Stimulated activated CD8-positive, alpha-beta memory T cell treated with anti-CD3 and anti-CD28 coated beads, Interleukin-2, amount 100 ng/mL, for 48 hours (primary cell): ENCODE measurements at places on chromosomes 3 and 15.

DNA sequence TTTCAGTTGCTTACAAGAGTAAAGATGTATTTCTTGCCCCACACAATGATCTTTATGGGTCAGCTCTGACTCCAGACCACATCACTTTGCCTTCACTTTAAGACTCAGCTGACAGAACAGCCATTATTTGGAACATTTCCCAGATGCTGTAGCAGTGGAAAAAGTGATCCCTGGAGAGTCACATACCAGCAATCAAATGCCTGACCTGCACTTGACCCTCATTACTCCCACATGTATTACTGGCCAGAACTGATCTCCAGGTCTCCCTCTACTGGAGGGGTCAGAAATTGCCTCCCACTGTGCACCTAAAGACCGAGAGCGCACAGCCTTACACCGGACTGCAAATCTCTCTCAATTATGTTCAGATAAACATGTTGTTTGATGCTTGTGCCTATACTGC lies 88.6 kb upstream of the ZNF385D start:
- no peak for DNase-seq

GRCh38 chr3:46221391-46221790 lies 13.3 kb upstream of the CCR1 start:
- DNase-seq = no peak

DNA sequence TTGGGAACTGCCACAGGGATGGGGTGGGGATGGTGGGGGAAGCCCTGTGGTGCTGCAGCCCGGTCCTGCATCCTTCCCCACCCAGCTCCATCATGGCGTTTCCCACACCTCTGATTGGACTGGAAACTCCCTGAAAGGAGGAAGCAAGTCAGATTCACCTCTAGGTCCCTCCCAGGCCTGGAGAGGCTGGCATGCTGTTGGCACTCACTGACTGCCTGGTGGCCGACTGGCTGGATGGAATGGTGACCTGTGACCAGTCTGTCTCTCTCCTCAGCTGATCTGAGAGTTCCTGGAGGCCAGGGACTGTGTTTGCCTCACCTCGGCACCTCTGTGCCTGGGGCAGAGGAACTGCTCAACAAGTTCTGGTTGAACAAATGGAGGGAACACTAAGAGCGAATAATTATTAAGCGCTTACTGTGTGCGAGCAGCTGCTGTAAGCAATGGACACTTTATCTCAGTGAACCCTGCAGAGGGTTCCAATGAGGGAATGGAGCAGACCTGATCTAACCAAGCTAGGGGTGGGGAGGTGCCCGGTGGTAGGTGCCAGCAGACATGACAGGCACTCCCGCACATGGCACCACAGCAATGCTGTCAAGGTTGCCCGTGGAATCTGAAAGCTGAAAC lies 3.5 kb upstream of the HHATL start:
- DNase-seq = no peak

- DNase-seq = no peak
Measured at GRCh38 chr15:87477737-87478686, 778.5 kb downstream of the NTRK3 start.

DNA sequence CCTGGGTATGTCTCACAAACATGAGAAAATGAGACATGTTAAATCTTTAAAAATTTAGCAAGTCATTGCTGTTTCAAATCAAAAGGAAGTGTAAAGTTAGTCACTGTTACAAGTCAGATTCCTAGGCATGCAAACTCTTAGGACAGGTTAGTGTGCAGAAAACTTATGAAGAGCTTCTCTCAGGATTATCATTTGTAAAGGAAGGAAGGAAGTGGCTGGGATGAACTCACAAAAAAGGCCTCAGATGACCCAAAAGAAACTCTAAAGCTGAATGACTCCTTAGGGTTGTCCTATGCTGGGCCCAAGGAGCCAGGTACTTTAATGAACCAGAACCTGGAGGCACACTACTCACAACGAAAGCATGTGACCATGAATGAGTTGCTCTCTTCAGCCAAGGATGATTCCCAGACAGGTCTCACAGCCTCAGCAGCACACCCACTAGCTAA lies 25.0 kb downstream of the MSL2 start:
- DNase-seq = no peak

- no peak for DNase-seq
Measured at GRCh38 chr15:35293353-35294130, 208.4 kb upstream of the NANOGP8 start.

- no peak for DNase-seq
Measured at GRCh38 chr3:150110097-150110496, 139.4 kb upstream of the PFN2 start.

GRCh38 chr3:189941125-189941524 lies 179.6 kb downstream of the P3H2 start:
- DNase-seq = no peak

GRCh38 chr15:90552162-90552928 lies 22.6 kb downstream of the CRTC3 start:
- no peak for DNase-seq

GRCh38 chr15:66692808-66693596 lies 9.0 kb upstream of the SMAD6 start:
- DNase-seq = no peak

- peak; percentile 89 for DNase-seq
Measured at GRCh38 chr3:150763122-150763840, at the start of gene SIAH2. TSS of gene SIAH2 (minus strand) at chr3:150763169. CDS start at chr3:150762849, 320 bp downstream.

DNA sequence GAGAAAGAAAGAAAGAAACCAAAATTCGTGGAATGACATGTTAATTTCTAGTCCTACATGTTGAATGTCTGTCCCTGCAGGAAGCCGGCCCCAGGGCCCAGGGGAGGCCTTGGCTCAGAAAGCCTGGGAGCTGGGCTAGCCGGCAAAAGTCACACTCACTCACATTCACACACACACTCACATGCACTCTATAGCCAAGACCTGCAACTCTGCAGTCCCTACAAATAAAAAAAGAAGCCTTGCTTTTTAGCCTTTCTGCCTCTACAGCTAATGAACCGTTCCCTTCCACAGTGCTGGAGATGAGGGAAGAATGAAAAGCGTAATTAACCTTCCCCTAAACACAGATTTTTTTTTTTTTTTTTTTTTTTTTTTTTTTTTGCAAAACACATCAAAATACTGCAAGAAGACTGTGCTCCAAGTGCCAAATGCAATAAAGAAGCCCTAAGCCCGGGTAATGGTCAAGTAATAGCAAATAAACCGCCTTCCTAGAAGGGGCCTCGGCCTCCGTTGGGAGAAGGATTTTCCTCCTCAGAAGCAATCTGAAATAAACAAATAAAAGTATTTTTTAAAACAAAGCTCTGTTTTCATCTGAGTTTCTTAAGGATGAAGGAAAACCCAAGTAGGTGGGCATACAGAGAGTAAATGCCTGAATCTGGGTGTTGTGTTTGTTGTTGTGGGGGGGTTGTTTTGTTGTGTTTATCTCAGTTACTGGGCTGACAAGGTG lies 4.3 kb downstream of the MECOM start:
- no peak for DNase-seq

GRCh38 chr3:64104691-64105111 lies 81.4 kb upstream of the PSMD6 start:
- DNase-seq = no peak

- no peak for DNase-seq
Measured at GRCh38 chr15:84924077-84924731, 39.7 kb downstream of the SLC28A1 start.

DNA sequence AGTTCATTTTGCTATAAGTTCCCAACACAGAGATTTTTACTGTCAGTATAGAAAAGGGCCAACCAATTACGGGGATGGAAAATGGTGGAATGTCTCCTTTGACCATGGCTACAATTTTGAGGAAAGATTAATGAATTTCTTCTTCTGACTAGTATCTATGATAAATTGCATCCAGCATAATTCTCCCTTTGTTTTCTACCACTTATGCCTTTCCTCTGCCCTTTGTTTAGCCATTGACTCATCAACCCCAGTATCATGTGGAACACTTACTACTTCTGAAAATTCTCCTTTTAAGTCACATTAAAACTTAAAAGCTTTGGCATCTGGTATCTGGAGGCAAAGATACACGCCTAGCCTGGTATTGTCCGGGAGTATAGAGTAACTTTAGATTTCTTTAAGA lies 92.9 kb upstream of the CADPS start:
- no peak for DNase-seq

GRCh38 chr3:32399030-32399620 lies 7.5 kb downstream of the CMTM7 start:
- no peak for DNase-seq

DNA sequence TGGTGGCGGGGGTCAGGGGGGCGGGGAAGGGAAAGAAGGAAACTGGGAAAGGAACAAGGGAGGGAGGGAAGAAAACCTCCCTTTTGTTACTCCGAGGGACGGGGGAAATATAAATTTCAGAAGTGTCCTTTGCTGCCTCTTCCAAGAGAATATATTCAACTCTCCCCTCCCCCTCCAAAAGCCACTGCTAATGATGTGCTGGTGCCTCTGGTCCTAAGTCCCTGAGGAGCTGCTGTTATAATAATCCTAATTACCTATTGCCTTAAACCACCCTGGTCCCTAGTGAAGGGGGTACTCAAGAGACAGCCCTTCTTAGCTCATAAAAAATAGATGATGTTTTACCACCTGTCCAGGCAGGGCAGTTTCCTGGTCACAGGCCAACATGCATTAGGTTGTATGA lies 118.3 kb upstream of the TRIM42 start:
- DNase-seq = no peak

DNA sequence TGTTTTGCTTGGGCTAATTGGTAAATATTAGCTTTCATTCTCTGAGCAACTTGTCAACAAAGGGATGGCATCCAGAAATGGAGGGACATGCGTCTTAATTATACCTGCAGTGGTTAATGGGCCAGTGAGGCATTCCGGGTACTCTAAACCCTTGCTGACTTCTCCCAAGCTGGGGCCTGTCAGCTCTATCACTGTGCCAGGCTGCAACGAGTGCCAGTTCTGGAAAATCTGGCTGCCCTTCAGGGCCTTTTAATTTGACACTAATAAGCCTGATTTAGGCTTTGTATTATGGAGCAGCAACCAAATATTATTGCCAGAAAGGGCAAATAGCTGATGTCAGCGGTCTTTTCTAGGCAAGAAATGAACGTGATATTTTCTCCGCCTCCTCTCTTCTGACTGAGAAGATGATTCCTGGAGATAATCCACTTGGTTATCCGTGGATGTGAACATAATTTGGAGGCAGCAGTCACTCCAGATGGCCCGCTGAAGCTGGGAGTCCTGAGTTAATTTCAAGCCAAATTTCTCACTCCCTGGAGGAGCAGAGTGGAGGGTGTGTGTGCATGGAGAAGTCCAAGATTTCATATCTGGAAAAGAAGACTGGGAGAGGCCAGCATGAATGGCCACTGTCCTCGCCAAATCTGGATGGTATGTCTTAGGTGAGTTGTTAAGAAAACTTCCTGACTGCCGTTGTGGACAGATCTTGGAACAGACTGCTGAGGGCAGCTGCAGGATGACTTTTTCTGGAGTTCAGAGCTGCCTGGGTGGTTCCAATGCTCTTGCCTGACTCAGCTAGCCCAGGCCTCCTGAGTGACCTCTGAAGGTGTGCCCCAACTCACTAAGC lies 44.4 kb upstream of the PSMD6 start:
- DNase-seq = no peak

GRCh38 chr15:68234060-68234459 lies 4.5 kb upstream of the CLN6 start:
- no peak for DNase-seq

- no peak for DNase-seq
Measured at GRCh38 chr3:129310111-129311011, 31.7 kb downstream of the HMCES start.

GRCh38 chr15:64369078-64369607 lies 12.1 kb downstream of the PCLAF start:
- DNase-seq = no peak

DNA sequence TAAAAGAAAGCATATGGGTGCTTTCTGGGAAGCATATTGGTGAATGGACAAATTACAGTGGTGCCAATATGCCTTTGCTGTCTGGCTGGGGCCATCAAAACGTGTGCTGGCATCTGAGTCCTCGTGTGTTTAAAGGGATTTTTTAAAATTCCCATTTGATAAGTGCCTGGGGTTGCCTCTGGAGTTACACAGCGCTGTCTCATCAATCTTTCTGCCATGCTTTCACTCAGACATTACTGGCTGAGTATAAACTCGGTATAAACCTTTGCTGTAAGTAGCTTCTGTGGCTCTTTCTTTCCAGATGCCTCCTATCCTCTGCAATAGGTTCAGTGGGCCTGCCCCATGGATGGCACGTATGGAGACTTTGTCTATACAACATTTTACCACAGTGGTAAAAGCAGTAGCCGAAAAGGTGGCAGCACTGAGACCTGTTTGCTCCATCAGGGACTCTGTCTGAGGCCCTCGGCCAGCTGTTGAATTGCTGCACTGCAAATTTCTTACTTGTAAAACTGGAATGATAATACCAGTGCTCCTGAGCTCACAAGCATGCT lies 195.5 kb downstream of the LPP start:
- no peak for DNase-seq

DNA sequence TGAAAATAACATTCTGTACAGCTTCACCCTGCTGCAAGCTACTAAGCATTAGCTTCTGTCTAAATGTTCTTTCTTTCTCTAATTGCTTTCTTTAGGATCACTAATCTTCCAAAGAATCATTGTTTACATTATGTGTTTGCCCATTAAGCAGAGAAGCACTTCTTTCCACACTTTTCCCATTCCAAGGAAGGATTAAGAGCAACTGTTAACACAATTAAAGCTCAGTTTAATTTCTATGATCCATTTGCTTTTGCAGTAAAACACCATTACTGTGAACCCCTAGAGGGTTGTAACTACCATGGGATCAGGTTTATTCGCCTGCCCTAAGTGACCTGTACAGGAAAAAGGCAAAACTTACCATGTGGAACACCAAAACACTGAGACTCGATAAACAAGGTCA lies 125.8 kb upstream of the ZNF385D start:
- DNase-seq = no peak

GRCh38 chr3:193896419-193896818 lies 239.5 kb upstream of the HES1 start:
- DNase-seq = no peak

DNA sequence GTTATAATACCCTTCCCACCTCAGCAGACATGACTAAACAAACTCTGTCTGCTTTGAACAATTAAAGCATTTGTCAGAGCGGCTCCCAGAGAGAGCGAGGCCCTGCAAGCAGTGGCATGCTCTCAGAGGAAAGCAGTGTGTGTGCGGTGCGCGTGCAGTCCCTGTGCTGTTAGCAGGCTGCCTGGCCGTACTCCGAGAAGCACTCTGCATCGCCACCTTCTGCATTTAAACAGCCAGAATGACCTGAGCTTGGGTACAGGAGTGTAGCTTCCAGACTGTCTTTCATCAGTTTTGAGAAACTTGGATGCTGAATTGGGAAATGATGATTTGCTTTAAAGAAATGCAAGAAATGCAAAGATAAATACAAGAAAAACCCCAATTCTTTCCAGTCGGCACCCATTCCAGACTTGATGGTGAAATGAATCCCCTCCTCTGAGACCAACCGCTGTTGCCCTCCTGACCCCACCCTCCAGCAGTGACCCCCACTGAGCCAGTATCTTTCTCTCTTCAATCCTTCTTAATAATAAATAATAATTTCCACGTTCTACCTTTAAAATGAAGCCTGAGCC lies 113.5 kb downstream of the VGLL4 start:
- no peak for DNase-seq
